T-helper 2 cell (primary cell): ENCODE measurements at places on chromosomes 7 and 10.

DNA sequence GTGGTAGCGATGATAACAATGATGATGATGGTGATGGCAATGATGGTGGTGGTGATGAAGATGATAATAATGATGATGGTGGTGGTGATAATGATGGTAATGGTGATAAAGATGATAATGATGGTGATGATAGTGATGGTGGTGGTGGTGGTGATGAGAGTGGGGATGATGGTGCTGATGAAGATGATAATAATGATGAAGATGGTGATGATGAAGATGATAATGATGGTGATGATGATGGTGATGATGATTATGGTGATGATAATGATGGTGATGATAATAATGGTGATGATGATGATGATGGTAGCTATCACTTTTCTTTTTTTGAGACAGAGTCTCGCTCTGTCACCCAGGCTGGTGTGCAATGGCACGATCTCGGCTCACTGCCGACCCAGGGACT, 144.5 kb upstream of the PCBD1 start:
- no peak for DNase-seq

DNA sequence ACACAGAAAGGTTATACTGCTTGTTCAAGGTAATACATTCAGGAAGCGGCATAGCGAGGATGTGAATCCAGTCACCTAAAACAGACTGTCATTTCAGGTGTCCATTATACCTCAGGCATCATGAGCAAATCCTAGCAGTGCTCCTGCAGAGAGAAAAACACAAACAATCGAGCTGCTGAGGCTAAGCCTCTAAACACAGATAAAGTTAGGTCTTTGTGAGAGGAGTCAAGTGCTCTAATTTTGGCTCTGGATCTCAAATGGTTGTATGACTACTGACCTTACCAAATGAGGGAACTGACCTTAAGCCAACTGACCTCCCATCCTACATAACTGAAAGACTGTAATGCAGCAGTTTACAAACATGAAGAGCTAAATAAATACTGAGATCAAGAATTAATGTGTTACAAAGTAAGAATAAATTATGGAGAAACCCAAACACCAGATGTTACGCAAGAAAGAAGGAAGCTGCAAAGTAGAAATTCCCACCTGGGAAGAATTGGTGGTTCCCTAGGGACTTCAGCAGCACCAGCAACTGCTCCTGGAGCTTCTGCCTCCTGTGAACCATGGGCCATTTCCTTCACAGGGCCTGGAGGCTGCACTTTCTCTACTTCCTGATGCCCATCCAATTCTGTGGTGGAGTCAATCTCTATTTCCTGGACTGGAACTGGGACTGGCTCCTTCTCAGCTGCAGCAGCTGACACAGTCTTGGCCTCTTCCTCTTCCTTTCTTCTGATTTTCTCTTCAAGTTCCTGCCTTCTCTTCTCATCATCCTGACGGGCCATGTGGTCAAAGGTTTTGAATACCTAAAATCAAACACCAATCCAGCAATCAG, 5.8 kb downstream of the NUDCD3 start:
- no peak for DNase-seq

- no peak for DNase-seq
Measured at GRCh38 chr10:110423650-110424049, 74.1 kb upstream of the DUSP5 start.

DNA sequence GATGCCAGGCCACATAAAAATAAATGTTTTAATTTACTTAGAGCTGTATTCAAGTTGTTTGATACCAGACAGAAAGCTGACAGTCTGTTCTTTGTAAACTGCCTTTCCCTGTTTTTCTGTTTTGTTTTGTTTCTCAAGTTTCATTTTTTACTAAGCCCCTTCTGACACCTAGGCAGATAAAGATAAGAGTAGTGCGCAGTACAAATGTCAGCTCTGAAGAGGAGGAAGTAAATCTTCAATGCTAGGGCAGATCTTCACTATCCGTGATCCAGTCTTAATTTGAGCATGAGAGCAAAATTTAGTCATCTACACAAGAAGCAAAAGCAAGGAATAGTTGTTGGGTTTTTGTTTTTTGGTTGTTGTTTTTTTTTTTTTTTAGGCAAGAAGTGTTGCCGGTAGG, 27.3 kb downstream of the MTURN start:
- DNase-seq, result no peak

GRCh38 chr10:22682237-22683139, 31.9 kb downstream of the PIP4K2A start:
- peak; percentile 90 for DNase-seq

DNA sequence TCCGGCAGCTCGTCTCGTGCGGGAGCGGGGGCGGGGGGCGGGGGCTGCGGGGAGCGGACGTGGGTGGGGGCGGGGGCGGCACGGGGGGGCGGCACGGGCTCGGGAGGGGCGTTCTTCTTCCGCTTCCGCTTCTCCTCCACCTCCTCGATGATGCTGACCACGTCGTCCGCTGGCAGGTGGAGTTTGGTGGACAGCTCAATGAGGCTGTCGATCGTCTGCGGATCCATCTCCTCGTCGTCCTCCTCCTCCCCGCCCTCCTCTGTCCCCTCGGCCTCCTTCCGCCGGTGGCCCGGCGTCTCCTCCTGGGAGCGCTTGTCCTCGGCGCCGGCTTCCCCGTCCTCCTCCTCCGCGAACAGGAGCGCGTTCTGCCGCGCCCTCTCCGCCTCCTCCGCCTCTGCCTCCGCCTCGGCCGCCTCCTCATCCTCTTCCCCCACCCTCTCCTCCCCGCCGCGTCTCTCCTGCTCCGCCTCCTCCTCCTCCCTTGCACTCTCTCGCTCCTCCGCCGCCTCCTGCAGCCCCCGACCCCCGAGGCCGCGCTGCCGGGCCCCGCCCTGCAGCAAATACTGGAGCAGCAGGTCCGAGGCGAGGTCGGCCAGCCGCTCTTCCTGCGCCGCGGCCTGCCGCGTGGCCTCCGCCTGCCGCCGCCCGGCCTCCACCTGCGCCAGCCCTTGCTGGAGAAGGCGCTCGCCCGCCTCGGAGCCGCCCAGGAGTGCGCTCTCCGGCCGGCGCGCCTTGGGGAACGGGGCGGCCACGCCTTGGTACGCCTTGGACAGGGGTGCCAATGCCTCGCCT, 1.9 kb downstream of the VGF start:
- no peak for DNase-seq

- DNase-seq, result no peak
Measured at GRCh38 chr7:157760004-157760730, 423.4 kb downstream of the DNAJB6 start.

DNA sequence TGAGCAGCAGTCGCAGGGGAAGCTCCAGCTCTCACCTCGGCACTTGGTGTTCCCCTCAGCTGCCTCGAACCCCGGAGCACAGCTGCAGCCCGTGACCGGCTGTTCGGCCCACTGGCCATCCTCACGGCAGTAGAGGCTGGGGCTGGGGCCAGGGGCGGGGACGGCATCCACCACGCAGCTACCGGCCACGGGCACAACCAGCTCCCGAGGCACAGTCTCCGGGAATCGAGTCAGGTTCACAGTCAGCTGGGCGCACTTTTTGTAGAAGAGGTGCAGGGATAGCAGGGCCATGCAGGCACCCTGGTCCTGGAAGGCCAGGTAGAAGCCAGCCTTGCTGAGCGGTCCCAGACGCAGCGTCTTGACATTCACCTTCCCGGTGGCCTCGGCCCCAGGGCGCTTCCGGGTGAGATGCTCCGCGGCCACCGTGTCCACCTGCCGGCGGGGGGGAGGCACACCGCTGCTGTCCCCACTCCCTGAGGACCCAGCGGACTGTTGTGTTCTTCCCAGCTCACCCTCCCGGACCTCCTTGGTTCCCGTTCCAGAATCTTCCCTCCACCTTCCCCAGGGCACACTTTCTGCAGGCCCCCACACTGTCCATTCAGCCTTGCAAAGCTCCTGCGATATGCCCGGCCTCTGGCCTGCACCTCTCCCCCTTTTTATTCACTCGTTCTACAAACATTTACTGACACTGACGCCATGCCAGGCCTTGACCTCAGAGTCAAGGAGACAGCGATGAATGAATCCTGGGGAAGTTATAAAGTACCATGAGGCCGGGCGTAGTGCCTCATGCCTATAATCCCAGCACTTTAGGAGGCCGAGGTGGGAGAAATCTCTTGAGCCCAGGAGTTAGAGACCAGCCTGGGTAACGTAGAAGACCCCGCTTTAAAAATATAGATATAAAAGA, 4.8 kb downstream of the EPHB4 start:
- no peak for DNase-seq

GRCh38 chr10:131978366-131978765, 3.4 kb downstream of the BNIP3 start:
- DNase-seq, result no peak

- DNase-seq, result no peak
Measured at GRCh38 chr7:33813331-33813730, 92.0 kb upstream of the BMPER start.

DNA sequence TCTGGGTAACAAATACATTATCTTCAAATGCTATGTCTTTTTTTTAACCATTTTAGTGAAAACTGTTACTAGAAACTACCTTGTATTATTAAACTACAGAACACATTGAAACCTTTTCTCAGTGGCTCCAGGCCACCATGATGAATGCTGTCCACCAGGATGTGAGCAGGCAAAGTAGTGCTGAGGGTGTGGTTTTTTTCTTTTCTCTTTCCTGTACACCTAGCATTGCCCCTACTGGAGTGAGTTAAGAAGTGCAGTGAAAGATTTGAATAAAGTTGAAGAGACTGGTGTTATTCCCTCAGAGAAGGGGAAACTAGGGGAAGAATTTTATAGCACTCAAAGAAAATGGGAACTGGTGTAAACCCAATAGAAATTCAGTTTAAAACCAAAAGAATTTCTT, 120.0 kb upstream of the SAMD8 start:
- DNase-seq, result peak; percentile 35

- no peak for DNase-seq
Measured at GRCh38 chr7:80369321-80369720, 142.5 kb downstream of the GNAT3 start.

DNA sequence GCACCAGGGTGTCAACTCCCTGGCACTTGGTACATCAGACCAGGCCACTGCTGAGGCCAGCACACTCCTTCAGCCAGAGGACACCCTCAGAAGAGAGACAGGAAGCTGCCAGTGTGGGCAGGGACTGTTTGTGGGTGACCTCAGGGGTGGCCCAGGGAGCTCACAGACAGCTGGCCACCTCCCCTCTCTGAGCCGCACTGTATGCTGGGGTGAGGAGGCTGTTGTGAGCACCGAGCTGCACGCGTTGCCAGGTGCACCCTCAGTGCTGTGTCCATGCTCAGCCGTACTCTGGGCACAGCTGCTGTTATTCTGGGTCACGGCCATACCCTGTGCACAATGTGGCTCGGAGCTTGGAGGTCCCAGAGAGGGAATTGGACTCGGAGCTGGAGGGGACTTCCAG, 61.5 kb upstream of the NANOS1 start:
- DNase-seq, result no peak

GRCh38 chr7:27329909-27330308, 87.3 kb downstream of the EVX1 start:
- DNase-seq, result no peak
